GM04504 (cell line): ENCODE measurements at places on chromosomes 2 and 18.
A peak's percentile ranks its signal among the peaks of the same experiment; 100 is the strongest.

DNA sequence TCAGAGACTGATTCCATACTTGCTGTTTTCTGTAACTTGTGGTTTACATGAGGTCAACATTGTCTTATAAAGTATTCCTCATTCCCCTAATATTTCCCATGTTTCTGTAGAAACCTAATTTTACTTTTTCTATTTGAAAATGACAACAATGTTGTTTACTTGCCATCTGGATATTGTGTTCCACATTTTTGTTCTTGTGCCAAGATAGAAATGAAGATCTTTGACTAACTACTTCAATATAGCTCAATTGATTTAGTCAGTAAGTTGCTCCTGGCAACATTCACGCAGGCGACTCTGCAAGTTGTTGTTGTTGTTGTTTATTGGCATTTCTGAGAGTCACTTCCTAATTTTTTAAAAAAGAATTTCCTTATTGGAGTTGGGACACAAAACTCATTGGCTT, 69.5 kb downstream of the CAVIN2 start:
- DNase-seq: no peak

DNA sequence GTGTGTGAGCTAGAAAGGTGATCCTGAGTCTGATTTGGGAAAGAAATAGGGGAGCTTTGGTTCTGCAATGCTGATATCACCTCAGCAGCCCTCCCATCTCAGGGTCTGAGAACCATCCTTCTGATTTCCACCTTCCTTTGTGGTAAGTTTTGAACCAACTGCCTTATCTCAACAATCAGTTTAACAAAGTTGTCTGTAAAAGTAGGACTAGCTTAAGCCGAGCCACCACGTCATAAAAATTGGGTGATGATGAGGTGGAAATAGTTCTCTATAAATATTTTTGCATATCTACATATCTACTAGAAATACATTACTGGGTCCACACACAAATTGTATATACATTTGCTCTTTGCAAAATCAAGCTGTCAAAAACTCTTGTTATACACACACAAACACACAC, 1.1 kb downstream of the SULT1C4 start:
- no peak for DNase-seq

- DNase-seq: no peak
These were observed 880.2 kb downstream of the TSN start for GRCh38 chr2:122635686-122636085.

DNA sequence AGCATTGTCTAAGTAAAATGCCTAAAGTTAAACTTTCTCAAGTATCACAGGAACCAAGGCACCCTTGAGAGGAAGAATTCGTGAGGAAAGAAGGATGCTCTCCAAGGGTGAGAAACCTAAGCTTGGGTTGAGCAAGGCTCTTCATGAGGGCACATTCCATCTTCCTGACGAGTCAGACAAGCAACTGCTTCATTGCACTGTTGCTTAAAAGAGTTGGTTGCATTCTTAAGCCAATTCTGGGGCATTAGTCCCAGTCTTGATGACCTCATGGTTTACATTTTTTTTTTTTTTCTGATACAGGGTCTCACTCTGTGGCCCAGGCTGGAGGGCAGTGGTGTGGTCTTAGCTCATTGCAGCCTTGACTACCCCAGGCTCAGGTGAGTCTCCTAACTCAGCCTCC, 237.5 kb downstream of the ACTR3 start:
- peak; percentile 17 for DNase-seq

- DNase-seq: no peak
These were observed 276.3 kb downstream of the CTNNA2 start for GRCh38 chr2:79788952-79789651.

- no peak for DNase-seq
These were observed 705 bp downstream of the EFR3B start for GRCh38 chr2:25042321-25043240.

- DNase-seq: no peak
These were observed 40.8 kb upstream of the ARHGAP15 start for GRCh38 chr2:143088388-143088787.

- DNase-seq: peak; percentile 3
These were observed 423.8 kb upstream of the MEX3C start for GRCh38 chr18:51621113-51621863.

DNA sequence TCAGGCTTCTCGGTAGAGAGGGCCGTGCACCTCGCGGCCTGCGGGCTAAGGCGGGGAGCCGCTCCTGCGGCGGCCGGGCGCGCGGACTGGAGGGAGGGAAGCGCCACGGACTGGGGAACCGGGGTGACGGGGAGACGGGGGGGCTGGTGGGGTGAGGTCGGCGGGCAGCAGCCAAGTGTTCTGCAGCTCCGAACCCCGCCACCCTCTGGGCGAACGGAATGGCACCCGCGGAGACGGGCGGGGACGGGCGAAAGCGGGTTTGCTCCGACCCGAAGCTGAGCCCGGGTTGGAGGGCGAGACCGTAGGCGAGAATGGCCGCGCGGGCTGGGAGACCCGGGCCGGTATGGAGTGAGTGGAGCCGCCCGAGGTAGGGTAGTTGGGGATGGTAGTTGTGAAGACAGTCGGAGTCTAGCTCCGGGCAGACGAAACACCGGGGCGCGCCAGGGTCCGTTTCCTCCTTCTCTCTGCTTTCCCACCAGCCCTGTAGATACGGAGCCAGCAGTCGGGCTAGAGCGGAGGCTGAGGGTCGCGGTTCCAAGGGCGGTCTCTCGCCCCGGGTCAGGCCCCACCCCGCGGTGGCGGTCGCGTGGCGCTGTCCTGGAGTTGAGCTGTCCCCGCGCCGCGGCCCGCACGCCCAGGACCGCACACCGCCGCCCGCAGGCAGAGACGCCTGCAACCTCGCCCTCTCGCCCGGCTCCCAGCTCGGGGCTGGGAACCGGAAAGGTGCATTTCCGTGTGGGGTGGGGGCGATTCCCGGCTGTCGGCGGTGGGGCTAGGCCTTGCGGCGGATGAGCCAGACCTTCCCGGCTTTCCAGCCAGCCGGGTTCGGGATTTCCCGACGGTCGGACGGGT, 160.3 kb upstream of the SIX2 start:
- no peak for DNase-seq

GRCh38 chr2:136422512-136422911, 304.6 kb upstream of the CXCR4 start:
- no peak for DNase-seq

DNA sequence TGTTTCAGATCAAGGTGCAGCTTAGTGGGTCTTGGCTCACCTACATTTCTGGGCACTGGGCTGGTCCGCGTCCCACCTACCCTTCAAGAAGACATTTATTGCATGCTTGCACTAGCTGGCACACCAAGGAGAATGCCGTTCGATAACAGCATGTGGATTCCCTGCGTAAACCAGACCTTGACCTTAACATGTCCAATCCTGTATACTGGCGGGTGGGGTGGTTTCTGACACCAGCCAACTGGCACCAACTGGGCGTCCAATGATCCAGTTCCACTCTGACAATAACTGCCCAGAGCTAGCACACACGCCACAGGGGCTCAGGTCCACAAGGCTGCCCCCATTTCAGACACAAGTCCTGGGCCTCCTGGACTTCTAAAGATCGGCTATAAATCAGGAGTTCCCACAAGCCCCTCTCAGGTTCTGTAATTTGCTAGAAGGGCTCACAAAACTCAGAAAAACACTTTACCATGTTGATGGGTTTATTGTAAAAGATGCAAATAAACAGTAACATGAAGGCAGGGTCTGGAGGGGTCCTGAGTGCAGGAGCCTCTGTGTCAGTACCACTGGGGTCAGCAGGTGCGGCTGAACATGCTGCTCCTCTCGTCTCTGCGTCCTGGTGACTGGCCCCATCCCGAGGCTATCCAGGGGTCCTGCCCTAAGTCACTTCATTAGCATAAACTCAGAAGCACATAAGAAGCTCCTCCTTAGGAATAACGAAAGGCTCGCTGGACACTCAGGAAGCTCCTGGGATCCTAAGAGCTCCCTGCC, 161.8 kb downstream of the HDAC4 start:
- DNase-seq: no peak

- DNase-seq: peak; percentile 64
These were observed 3.7 kb downstream of the GPR17 start for GRCh38 chr2:127649684-127650040.

DNA sequence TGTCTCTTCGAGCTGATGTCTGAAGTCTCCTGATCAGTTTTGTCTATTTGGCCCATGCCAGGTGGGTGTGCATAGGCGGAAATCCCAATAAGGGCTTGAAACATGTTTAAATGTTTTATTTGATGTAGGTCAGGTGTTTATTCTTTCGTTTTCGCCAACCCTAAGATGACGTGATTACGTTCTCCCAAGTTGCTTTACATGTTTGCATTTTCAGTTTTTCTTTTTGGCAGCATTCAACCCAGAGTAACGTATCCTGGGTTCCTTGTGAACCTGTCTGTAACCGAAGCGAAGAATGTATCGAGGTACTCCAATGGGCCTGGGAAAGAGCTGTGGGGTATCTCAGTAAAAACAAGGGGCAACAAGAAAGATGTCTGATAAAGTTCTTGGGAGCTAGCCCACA, 3.1 kb downstream of the ALPK2 start:
- DNase-seq: no peak

- DNase-seq: no peak
These were observed 111.5 kb downstream of the MBP start for GRCh38 chr18:77021075-77021474.

DNA sequence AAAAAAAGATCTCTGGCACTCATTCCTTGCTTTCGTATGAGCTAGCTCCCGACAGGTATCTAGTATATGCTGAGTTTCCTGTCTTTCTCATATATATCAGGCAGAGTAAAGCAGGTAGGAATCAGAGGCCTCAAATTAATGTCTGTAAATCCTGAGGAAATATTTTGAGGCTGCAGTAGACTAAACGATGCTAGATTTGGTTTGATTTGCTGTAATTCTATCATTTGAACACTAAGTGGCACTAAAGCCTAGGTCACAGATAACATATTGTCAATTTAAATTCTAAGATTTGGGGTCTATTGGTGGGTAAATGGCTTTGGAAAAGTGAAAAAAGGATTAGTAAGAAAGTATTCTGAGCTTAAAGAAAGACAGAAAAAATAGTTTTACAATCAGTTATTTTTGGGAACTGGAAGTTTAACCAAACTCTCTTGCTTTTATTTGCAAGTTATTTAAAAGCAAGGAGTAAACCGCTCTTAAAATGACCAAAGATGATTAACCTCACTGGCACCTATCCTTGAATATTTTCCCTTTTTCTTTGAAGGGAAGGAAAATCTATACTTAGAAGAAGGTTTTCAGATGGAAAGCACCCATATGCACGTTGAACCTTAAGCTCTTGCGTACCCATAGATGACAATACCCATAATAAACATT, 37.6 kb upstream of the SLC4A10 start:
- no peak for DNase-seq

- no peak for DNase-seq
These were observed 40.9 kb upstream of the TRIB2 start for GRCh38 chr2:12675801-12676200.

DNA sequence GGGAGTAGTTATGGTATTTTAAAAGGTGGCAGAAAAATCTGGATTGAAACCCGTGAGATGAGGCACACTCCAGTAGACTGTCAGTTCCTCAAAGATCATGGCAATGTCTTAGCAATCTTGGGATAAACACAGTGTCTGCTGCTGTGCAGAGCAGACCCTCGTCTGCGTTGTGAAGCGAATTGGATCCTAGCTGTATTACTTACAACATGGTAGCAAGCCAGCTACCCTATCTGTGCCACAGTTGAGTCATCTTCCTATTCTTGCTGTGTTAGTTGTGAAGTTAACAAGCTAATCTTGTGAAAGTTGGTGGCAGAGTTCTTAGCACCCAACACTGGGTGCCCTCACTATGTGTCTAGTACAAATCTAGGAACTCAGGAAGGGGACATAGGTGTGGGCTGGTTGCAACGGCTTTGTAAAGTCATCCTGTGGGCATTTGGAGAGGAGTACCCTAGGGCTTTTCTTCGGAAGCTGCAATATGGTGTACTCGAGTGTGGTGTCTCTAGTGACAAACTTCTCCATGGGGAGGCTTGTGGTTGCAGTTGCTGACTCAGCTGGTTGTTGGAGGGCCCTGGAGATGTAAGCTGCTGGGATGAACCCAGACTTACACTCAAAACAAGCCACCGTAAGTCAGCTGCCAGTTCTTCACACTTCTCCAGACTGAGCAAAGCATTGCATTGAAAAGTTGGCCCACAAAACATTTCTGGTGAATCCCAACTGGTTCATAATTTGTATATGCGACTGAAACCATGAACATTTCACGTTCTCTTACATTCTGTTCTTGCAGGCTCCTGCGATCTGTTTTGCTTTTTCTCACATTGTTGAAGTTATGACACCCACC, 61.5 kb downstream of the ADCYAP1 start:
- no peak for DNase-seq

DNA sequence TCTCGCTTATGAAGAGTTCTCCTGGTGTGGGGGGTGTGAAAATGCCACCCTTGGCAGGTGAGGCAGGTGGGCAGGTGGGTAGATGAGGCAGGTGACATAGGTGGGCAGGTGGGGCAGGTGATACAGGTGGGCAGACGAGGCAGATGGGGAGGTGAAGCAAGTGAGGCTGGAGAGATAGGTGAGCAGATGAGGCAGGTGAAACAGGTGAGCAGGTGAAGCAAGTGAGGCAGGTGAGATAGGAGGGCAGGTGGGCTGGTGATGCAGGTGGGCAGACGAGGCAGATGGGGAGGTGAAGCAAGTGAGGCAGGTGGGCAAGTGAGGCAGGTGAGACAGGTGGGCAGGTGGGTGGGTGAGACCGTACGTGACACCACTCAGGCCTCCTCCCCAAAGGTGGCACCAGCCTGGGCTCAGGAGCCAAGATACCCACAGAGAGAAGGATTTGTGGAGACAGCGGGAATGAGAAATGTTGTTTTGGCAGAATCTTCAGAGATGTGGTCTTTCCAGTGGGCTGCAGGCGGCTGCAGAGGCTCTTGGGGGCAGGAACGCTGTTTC, 232.3 kb upstream of the MYT1L start:
- no peak for DNase-seq
